NCI-H774 (cell line): ENCODE measurements at places on chromosomes 2 and 18.

DNA sequence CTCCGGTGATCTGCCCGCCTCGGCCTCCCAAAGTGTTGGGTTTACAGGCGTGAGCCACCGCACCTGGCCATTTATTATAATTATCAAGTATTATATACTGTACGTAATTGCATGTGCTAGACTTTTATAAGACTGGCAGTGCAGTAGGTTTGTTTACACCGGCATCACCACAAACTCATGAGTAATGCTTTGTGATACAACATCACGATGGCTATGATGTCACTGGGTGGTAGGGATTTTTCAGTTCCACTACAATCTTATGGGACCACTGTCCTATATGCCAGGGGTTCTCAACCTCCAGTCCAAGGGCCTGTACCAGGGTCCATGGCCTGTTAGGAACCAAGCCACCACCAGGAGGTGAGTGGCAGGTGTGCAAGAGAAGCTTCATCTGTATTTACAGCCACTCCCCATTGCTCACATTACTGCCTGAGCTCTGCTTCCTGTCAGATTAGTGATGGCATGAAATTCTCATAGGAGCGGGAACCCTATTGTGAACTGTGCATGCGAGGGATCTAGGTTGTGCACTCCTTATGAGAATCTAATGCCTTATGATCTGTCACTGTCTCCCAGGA, 9.4 kb downstream of the SCYGR4 start:
- DNase-seq, result no peak

- DNase-seq, result no peak
Measured at GRCh38 chr2:23806201-23806600, 120.7 kb downstream of the ATAD2B start.

DNA sequence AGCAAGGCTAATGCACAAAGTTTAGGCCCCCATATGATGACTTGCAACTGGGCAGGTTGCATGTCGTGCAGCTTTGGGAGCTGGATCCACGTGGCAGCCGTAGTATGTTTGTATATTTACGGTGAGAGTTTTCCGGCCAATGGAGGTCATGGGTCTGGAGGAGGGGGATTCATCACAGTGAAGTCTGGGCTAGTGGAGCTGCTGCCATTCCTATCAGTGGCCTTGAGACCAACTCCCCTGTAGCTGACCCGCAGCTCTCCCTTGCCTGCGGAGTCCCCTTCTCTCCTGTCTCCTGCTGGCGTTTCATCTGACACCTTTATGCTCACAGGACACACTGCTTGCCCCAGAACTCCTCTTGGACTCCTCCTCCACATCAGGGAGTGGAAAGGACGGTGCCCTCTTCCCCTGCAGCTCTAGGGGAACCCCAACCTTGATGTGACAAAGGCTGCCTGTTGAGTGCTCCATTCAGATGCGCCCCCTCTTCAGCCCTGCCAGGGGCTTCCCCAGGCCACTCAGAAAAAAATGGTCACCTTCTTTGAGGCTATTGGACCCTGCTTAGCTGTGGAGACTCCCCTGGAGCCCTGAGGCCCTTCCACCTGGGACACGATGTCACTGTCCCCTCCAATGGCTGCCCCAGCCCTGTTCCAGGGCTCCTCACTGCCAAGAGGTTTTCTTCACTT, 121.7 kb downstream of the PXDN start:
- DNase-seq, result no peak

DNA sequence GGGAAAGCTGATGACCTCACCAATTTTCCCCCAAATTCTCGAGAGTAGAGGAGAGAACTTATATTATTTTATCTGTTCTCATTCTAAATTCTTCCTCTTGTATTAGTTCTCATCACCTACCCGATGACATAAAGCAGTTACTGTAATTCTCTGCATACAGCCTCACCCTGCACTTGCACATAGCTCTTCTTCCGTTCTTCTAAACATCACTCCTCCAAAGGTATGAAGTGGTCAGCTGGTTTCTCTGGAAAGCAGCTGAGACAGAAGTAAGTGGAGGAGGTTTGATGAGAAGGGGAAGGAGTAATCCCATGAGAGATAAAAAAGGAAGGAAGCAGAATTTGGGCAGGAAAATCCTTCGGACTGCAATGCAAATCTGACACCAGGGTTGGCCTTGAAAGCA, 39.0 kb downstream of the FBXO48 start:
- no peak for DNase-seq

GRCh38 chr2:66897691-66898150, 462.8 kb downstream of the MEIS1 start:
- no peak for DNase-seq

GRCh38 chr2:65363879-65364666, 68.3 kb downstream of the SPRED2 start:
- no peak for DNase-seq

- no peak for DNase-seq
Measured at GRCh38 chr2:180472133-180472532, 465.0 kb upstream of the CWC22 start.

DNA sequence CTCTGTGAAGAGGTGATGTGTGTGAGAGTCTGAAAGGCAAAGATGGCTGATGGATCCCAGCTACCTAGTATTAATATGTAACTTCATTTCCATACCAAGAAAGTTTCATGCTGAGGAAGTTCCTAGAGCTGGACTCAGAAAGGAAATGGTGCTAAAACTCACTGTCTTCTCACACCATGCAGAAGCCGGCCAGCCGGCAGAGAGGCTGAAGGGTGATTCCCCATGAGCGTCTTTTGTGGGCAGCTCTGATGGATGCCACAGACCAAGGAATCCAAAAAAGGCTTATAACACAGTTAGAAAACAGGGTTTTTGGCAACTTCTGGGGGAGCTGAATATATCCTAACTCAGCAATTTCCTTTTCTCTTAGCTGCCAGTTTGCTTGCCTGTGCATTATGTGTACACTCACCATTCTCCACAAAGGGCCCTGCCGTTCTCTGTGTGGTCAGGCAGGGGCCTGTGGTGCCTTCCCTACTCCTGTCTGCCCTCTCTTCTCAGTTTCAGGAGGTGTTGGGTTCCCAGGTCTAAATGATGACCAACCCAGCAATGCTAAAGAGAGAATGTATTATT, 289.4 kb downstream of the MTX2 start:
- DNase-seq, result no peak

DNA sequence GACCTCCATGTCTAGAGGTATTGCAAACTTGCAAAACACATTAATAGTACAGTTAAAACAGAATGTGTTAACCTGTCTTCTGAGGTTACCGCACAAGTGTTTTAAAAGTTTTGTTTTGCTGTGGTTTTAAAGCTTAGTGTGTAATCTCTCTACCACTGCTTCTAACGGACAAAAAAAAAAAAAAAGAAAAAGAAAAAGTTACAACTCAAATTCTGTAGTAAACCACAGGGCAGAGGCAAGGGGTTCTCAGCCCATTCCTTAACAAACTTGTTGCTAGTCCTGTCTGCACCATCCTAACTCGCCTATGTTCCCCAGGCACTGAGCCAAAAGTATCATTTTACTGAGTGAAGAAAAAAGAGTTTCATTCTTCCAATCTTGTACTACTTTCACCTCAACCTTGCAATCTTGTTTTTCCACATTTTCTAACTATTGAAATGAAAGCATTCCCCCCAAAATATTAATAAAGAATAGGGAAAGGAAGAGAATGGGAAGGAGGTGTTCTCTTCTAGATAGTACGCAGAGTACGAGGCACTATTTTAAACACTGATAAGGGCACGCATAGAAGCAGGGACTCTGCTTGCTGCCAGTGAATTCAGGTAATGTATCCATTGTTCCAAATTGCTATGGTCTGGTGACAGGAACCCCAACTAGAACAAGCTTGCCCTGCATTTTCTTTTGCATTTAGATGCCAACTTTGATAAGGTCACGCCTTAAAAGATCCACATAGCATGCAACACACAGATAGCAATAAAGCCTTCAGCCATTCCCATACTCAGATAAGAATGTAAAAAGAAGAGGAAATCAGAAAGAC, 47.1 kb downstream of the IKZF2 start:
- DNase-seq, result no peak

DNA sequence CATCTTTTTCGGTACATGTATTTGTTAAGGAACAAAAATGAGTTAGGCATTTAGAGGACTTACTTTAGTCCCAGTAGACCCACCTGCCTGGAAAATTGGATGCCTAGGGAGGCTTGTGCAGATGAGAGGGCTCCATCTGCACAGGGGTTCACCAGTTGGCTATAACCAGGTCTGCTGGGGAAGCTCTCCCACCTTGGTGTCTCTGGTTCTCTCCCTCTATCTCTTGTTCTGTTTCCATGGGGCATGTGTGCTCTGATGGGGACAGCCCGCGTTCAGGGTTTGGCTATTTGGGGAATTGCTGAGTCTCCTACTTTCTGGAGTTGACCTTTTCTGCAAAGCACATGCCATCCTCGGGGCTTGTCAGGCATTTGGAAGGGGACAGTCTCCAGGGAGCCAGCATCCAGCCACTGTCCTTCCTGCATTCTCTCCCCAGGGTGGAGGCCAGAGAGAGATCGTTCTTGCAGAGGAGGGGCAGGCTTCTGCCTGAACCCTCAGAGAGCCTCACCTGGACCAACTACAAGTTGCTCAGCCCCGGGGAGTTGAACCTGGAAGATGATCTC, 157.3 kb downstream of the KLHL29 start:
- no peak for DNase-seq

DNA sequence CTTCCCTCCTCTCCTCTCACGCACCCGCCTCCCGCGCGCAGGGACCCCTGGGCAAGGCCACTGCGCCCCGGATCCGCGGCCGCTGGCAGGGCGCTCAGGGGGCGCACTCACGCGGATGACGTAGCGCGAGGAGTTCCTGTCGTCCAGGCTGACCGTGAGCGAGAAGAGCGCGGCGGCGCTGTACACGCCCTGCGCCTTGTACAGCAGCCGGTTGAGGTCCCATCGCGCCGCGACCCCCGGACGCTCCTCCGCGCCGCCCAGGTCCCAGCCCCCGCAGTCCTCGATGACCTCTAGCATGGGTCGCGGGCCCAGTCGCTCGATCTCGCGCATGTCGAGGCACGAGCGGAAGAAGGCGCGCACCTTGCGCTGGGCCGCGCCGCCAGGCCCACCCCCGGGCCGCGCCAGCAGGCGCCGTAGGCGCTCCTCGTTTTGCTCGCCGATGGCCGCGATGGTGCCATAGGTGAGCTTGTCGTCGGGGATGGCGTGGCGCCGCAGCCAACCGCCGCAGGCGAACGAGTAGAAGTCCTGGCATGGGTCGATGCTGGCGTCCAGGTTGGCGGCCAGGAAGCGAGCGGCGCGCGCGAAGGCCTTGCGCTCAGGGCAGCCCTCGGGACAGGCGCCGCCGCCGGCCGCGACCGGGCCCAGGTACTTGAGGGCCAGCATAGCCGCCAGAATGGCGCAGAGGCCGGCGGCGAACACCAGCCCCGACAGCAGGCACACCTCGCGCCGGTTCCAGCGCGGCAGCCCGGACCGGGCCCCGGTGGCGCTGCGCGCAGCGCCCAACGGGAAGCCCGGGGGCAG, 1.7 kb downstream of the ECEL1 start:
- no peak for DNase-seq

- no peak for DNase-seq
Measured at GRCh38 chr2:224217233-224217961, 178.3 kb upstream of the SERPINE2 start.

DNA sequence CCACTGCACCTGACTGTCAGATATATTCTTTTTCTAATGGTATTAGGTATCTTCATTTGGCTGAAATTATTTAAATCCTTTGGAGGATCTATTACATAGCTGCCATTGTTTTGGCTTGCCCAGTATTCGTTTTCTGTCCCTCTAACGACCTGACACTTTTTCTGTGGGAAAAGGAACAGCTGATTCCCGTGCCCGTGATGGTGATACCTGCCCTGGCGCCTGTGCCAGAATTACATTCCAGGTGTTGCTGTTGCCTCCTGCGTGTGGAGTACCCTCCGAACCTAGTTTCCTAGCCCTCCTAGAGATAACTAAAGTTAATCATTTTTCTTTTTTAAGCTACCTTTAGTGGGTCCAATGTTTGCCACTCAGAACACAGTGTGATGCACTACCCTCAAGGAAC, 14.0 kb downstream of the HOXD1 start:
- no peak for DNase-seq

GRCh38 chr2:120472891-120473309, 127.0 kb downstream of the INHBB start:
- DNase-seq, result no peak

- no peak for DNase-seq
Measured at GRCh38 chr2:51718881-51719280, 686.9 kb upstream of the NRXN1 start.

DNA sequence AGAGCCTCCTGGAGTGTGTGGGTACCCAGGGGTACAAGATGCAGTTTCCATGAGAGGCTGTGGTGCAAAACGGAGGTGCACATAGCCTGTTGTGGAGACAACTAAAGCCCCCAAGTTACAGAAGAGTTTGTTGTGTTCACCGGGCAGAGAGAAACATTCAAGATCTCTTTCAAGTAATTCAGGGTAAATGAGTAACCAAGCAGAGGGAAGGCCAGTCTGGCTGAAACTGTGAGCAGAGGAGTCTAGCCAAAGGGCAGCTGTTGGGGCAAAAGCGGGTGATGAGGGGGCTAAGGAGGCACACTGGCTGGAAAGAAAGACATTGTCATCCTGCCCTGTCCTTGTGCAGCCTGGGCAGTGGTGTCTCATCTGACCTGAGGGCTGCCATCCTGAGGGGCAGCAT, 52.0 kb downstream of the CXCR4 start:
- no peak for DNase-seq

- DNase-seq, result no peak
Measured at GRCh38 chr2:206462240-206462854, 19.0 kb downstream of the ADAM23 start.
